ENCODE measurements at places on chromosomes 3 and 15.

- DNase-seq: no peak
Observed at GRCh38 chr3:73498764-73499622, 125.7 kb downstream of the PDZRN3 start.

DNA sequence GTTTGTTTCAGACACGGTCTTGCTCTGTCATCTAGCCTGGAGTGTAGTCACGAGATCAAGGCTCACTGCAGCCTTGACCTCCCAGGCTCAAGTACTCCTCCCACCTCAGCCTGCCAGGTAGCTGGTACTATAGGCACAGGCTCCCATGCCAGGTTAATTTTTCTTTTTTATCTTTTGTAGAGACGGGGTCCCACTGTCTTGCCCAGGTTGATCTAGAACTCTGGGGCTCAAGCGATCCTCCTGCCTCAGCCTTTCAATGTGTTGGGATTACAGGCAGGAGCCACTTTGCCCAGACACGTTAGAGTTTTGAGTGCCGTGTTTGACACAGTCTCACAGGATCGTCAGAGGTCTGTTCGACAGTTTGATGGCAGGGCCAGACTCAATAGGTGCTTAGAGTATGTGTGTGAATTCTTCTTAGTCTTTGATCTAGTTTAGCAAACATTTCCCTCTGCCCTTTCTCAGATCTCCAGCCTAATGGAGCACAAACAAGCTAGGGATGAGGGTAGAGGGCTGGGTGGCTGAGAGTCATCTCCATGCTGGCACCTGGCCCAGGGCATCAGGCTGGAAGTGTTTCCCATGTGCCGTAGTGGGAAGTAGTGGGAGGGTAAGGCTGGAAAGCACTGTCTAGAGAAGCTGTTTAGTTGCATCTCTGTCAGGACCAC is 66.1 kb upstream of the DLG1 start:
- DNase-seq: no peak

DNA sequence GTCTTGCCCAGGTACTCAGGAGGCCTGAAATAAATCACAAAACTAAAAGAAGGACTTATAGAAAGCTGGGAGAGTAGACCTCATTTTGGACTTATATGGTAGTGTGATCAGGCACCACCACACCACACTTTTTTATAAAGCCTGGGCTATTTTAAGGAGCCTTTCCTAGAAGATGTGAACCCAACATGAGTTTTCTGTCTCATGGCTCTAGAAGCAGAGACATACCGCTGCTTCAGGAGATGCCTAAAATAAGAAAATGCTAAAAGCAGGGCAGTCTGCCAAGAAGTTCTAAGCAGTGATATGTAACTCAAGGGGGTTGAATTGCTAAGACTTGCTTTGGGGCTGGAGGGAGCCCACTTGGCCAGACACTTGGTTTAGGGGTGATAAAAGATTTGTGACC is 49.6 kb downstream of the SUMF1 start:
- no peak for DNase-seq

DNA sequence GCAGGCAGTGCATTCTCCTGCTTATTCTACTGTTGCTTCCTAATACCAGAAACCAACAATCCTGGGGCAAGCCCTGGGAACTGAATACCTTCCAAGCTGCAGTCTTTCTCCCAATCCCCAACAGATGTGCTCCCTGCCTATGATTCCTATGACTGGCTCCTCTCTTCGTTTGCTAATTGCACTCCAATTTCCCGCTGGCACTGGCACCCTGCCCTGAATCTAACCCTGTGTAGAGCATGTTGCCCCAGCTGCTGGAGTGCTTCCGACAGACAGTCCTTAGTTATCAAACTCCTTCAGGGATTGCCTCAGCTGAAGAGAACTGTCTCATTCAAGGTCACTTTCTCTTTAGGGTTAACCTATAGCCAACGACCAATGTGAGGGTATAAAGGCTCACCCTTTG is 214.1 kb downstream of the NECTIN3 start:
- no peak for DNase-seq

DNA sequence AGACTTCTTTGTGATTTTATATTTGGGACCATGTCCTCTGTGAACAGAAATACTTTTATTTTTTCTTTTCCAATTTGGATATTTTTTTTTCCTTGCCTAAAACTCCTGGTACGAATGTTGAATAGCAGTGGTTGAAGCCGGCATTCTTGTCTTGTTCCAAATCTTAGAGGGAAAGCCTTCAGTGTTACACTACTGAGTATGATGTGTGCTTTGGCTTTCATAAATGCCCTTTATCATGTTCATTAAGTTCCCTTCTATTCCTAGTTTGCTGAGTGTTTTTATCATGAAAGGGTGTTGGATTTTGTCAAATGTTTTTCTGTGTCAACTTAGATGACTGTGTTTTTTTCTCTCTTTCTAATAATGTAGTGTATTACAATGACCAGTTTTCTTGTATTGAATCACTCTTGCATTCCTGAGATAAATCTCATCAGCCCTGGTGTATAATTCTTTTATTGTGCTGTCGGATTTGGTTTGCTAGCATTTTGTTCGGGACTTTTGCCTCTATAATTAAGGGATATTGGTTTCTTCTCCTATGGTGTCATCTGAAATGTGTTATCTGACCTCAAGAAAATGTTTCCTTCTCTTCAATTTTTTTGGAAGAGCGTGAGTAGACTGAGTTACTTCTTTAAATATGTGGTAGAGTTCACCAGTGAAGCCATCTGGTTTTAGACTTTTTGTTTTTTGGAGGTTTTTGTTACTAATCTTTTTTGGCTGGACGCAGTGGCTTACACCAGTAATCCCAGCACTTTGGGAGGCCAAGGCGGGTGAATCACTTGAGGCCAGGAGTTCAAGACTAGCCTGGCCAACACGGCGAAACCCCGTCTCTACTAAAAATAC is 33.3 kb downstream of the MAP1A start:
- no peak for DNase-seq

DNA sequence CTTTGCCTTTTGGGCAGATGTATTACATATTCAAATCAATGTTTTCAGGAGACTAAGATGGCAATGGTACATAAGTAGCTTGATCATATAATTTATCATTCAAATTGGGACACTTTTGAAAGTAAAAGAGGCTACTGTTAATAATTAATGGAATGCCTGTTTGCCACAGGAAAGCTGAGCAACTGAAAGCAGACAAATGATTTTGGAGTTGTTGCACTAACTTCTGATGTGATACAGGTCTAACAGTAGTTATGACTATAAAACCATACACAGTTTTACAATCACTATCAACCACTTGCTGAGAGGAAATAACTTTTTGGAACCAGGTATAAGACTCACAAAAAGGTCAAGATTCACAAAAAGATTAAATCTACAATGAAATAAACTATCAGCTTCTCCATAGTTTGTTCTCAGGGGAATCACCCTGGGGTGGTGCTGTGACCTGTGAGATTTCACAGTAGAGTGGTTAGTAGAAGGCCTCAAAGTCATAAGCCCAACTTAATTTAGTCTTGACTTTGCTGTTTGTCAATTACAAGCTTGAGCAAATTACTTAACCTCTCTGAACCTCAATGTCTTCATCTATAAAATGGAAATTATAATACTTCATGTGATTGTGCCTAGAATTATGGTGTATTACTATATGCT is 42.7 kb downstream of the HHLA2 start:
- no peak for DNase-seq

- no peak for DNase-seq
Observed at GRCh38 chr15:93477188-93477587, 388.2 kb upstream of the RGMA start.
